ENCODE measurements at places on chromosomes 5 and 9.

DNA sequence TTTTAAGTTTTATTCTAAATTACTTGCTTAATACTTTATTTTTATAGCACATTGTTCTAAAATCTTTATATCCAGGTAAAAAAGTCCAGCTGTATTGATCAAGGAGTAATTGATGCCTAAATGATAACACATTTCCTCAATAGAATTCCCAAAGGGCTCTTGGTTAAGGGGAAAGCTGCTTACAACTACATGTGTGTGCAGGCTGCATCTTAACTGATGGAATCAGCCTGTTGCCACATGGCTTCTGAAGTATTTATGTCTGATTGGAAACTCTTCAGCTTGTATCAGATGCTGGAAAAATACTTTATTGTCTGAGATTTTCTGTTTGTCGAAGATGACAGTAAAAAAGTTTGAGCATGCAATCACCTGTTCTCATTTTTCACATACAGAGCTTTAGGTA, 182.6 kb downstream of the FBXL7 start:
- no peak overlapping the region for H3K27ac ChIP-seq
- H3K36me3 ChIP-seq = no peaks in the 10 kb centered on the region
- H3K4me3 ChIP-seq = no peak overlapping the region
- H3K27me3 ChIP-seq = no peaks in the 10 kb centered on the region

GRCh38 chr5:57650360-57651069, 167.9 kb upstream of the ACTBL2 start:
- no peak overlapping the region for H3K4me3 ChIP-seq
- no peaks in the 10 kb centered on the region for H3K4me1 ChIP-seq
- H3K36me3 ChIP-seq = no peaks in the 10 kb centered on the region

DNA sequence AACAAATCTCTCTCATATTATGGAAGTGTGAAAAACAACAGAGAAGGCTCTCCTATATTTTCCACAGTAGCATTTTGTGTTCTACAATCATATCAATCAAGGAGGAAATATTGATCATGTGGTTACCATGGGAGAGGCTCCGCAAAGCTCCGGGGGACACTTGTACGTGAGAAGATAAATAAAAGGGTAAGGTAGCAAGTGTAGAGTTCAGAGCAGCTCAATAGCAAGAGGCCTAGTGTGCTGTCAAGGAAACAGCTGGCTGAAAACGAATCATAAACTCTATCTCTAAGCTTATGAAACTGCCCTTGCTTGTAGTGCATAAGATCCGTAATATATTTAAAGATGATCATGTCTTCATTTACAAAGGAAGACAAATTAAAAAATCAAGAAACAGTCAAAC, 57.5 kb downstream of the CDH18 start:
- H3K27ac ChIP-seq = no peak overlapping the region
- no peak for DNase-seq
- no peaks in the 10 kb centered on the region for H3K36me3 ChIP-seq
- H3K4me1 ChIP-seq = no peaks in the 10 kb centered on the region

DNA sequence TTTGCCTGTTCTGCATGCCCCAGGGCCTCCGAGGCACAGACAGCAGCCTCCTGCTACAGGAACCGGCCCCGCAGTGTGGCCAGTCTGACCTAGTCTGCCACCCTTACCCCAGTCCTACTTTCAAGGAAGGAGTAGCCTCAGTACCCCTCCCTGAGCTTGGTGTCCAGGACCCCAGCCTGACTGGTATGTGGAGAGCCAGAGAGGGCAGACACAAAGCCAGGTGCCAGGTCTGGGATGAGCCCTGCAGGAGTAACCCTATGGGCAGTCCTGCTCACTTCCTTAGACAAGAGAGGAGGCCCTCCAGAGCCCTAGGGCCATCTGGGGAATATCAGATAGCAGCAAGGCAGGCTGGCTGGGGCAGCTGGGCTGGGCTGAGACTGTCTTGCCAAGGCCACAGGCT, 67.8 kb downstream of the NRG2 start:
- no peaks in the 10 kb centered on the region for H3K27me3 ChIP-seq
- no peak overlapping the region for H3K27ac ChIP-seq
- no peaks in the 10 kb centered on the region for H3K36me3 ChIP-seq
- peaks cover 5% of the 10 kb centered on the region for H3K4me1 ChIP-seq
- no peak overlapping the region for H3K4me3 ChIP-seq
- DNase-seq = no peak

GRCh38 chr5:35709688-35710087, 92.0 kb downstream of the SPEF2 start:
- no peak overlapping the region for H3K4me3 ChIP-seq
- H3K4me1 ChIP-seq = no peaks in the 10 kb centered on the region
- H3K27ac ChIP-seq = no peak overlapping the region
- no peak for DNase-seq
- H3K36me3 ChIP-seq = no peaks in the 10 kb centered on the region
- no peaks in the 10 kb centered on the region for H3K27me3 ChIP-seq

GRCh38 chr9:115832031-115832430, 321.6 kb upstream of the PAPPA start:
- no peaks in the 10 kb centered on the region for H3K36me3 ChIP-seq
- no peaks in the 10 kb centered on the region for H3K27me3 ChIP-seq
- H3K4me3 ChIP-seq = no peak overlapping the region
- H3K4me1 ChIP-seq = no peaks in the 10 kb centered on the region

DNA sequence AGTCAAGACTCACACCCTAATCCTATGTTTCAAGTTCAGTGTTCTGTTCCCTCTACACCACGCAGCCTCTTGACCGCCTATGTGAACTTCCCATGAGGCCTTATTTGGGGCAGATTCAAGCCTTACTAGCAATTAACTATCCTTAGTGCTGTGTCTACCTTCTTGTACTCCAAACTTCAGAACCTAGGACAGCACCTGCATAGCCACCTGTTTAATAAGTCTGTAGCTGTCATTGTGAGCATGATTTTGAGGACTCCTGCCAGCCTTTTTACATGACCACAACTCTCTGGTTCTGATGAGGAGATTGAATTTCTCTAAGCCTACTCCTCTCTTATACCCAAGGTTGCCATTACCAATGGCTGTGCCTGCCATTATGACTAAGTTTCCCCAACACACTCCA, 50.8 kb upstream of the PCSK1 start:
- no peak overlapping the region for H3K27ac ChIP-seq
- DNase-seq = no peak

DNA sequence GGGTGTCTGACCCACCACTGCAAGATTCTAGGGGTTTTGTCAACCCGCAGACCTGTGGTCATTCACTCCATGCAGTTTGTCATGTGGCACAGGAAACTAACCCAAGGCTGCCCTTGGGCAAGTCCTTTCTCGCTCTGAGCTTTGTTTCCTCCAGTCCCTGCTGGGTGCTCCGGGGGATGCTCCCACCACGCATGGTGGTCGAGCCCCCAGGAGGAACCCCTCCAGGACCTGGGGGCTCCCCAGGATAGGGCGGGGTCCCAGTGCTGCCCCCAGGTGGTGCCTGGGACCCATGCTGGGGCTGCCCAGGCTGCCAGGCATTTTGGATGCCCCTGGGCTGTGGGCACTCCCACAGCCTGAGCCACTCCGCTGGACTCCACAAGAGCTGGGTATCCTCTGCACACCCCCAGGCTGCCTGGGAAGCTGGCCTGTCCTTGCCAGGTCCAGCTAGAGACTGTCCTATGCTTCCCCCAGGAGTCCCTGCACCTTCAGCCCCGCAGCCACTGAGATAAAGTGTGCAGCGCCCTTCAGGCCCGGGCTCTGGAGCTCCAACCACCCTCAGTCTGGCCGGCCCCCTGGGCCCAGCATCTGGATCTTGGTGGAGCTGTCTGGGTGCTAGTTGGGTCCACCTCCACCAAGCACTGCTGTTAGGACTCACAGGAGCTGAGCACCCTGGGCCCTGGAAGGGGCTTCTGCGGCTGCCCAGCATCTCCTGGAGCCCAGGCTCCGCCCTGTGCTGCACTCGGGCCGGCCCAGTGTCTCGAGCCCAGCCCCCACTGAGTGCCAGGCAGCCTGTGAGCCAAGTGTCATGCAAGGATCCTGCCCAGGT, 104.3 kb downstream of the PHF2 start:
- H3K27me3 ChIP-seq = no peaks in the 10 kb centered on the region
- no peak overlapping the region for H3K4me3 ChIP-seq
- DNase-seq = no peak
- no peak overlapping the region for H3K27ac ChIP-seq
- H3K36me3 ChIP-seq = peaks cover 13% of the 10 kb centered on the region
- no peaks in the 10 kb centered on the region for H3K4me1 ChIP-seq

GRCh38 chr9:123940721-123941523, 11.0 kb upstream of the DENND1A start:
- H3K4me3 ChIP-seq = no peak overlapping the region
- no peaks in the 10 kb centered on the region for H3K4me1 ChIP-seq
- no peak for DNase-seq
- H3K36me3 ChIP-seq = no peaks in the 10 kb centered on the region

DNA sequence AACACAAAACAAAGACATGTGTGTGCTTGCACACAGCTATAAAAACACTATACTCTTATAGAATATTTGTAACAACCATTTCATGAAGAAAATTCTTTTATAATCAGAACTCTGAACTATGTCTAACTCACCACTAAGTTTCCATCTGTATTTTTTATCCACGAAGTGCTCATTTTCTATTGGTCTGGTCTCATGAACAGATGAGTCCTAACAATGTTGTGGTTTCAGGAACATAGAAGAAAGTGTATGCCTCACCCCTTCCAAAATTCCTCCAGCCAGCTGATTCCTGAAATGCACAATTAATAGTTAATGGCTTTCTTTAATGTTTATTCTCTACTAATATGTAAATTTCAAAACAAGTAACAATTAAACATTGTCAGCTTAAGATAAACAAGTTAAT, 325.3 kb upstream of the GRAMD2B start:
- DNase-seq = no peak
- no peaks in the 10 kb centered on the region for H3K36me3 ChIP-seq
- no peaks in the 10 kb centered on the region for H3K27me3 ChIP-seq
- no peak overlapping the region for H3K27ac ChIP-seq

DNA sequence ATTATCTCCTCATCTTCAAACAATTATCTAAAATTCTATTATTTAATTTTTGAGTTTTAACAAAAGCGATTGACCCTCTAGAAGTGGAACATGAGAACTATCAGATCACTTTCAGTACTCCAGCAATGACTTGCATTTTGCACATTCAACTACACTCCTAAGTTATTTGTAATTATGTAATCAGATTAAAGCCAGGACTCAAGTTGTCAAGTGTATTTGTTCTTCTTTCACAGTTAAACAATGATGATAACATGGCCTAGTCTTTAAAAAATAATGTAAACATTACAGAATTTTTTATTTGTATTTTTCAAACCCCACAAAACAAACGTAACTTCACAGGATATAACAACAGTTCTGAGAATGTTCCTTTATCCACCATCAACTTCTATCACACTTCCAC, 2148.9 kb upstream of the ACO1 start:
- no peaks in the 10 kb centered on the region for H3K27me3 ChIP-seq
- DNase-seq = no peak
- no peaks in the 10 kb centered on the region for H3K4me1 ChIP-seq
- no peak overlapping the region for H3K27ac ChIP-seq
- no peaks in the 10 kb centered on the region for H3K36me3 ChIP-seq

DNA sequence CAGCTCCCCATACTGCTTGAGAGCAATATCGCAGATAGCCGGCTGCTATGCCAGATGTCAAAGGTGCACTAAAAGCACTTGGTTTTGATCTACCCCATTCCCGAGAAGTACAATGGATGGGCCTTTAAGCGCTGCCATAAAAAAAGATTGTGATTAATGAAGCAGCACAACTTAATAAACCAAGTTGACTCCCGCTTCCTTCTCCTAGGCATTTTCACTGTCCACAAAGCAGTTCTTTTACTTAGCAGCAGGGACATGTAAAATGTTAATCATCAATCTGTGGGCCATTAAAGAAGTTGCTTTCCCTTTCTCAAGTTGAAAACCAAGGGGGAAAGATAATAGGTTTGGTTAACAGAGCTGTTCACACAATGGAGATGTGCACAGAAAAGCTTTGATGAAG, 176.4 kb downstream of the TRPM6 start:
- H3K4me3 ChIP-seq = no peak overlapping the region
- no peaks in the 10 kb centered on the region for H3K4me1 ChIP-seq
- no peaks in the 10 kb centered on the region for H3K36me3 ChIP-seq
- H3K27me3 ChIP-seq = no peaks in the 10 kb centered on the region

DNA sequence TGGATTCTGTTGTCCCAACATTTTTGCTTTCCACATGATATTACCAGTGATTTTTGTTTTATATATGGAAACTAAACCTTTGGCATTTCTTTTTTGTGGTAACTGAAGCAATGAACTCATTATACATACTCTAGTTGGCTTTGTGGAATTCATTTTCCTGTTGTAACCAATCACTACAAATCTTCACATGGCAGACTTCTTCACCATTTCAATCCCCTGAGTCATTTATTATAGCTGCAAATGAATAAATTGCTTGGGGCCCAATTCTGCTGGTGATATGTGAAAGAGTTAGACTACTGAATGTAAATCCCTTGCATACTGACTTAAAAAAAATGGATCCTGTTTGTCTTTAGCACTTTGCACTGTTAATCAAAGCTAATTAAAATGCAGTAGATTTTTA, 1709.6 kb upstream of the WWC1 start:
- no peak for DNase-seq
- no peak overlapping the region for H3K4me3 ChIP-seq
- no peaks in the 10 kb centered on the region for H3K4me1 ChIP-seq
- H3K36me3 ChIP-seq = no peaks in the 10 kb centered on the region
- no peak overlapping the region for H3K27ac ChIP-seq

- no peaks in the 10 kb centered on the region for H3K4me1 ChIP-seq
- H3K27ac ChIP-seq = peak overlapping the region; percentile 52
- no peaks in the 10 kb centered on the region for H3K27me3 ChIP-seq
Observed at GRCh38 chr5:58077416-58077815, 382.5 kb downstream of the PLK2 start.

GRCh38 chr5:176664479-176664878, 17.2 kb downstream of the TSPAN17 start:
- no peak overlapping the region for H3K4me3 ChIP-seq
- no peaks in the 10 kb centered on the region for H3K36me3 ChIP-seq
- H3K27ac ChIP-seq = no peak overlapping the region
- no peaks in the 10 kb centered on the region for H3K4me1 ChIP-seq

GRCh38 chr9:126773004-126773607, 31.7 kb upstream of the ZBTB43 start:
- H3K4me1 ChIP-seq = no peaks in the 10 kb centered on the region
- no peak overlapping the region for H3K27ac ChIP-seq
- no peak for DNase-seq
- H3K4me3 ChIP-seq = no peak overlapping the region
- H3K27me3 ChIP-seq = no peaks in the 10 kb centered on the region

DNA sequence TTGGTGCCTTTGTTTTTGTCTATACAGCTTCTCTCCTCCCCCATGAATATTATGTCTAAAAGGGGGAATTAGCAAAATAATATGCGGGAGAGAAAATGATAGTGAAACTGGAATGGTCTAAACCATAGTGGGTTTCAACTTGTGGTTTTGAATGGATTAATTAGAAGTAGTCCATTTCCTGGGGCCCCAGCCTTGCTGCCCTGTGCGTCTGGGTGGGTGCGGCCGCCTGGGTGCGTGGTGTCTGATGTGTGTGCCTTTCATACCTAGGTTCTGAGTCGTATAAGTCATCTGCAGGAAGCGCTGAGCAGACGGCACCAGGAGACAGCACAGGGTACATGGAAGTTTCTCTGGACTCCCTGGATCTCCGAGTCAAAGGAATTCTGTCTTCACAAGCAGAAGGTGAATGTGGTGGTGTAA, 120.0 kb upstream of the CACNA1B start:
- no peak overlapping the region for H3K27ac ChIP-seq
- no peaks in the 10 kb centered on the region for H3K27me3 ChIP-seq
- no peaks in the 10 kb centered on the region for H3K4me1 ChIP-seq

GRCh38 chr9:103991001-103991400, 103.1 kb upstream of the SMC2 start:
- no peaks in the 10 kb centered on the region for H3K4me1 ChIP-seq
- H3K27ac ChIP-seq = no peak overlapping the region
- DNase-seq = no peak
- no peaks in the 10 kb centered on the region for H3K36me3 ChIP-seq
- no peaks in the 10 kb centered on the region for H3K27me3 ChIP-seq
